ENCODE measurements at places on chromosomes 16 and 17.

- DNase-seq = no peak
These were observed 191.7 kb downstream of the C16orf95 start for GRCh38 chr16:87125206-87126155.

- no peak for DNase-seq
These were observed 519.3 kb downstream of the HAPSTR1 start for GRCh38 chr16:9610727-9611126.

DNA sequence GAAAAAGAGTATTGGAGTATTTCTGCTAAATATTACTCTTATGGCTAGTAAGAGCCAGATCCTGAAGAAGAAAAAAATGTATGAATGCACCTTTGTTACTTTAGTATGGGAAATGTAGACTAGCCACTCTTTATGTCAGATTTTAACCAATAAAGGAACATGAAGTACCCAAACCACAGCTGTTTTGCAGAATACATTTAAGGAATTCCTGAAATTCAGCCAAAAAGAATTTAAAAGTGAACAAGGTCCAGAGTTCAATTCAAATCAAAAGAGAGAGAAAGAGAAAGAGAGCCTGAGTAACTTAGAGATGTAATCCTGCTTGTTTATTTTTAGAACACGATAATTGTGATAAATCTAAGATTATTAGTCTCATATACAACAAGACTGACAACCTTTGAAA lies 1.2 kb downstream of the KCNJ16 start:
- DNase-seq = no peak

- no peak for DNase-seq
These were observed 536 bp downstream of the TMC6 start for GRCh38 chr17:78127888-78128550.

- DNase-seq = no peak
These were observed 9.9 kb downstream of the AHSP start for GRCh38 chr16:31537362-31538242.

- DNase-seq = no peak
These were observed 8.3 kb upstream of the SPPL2C start for GRCh38 chr17:45836047-45837044.

GRCh38 chr17:17051380-17051779 lies 9.1 kb downstream of the MPRIP start:
- DNase-seq = no peak

DNA sequence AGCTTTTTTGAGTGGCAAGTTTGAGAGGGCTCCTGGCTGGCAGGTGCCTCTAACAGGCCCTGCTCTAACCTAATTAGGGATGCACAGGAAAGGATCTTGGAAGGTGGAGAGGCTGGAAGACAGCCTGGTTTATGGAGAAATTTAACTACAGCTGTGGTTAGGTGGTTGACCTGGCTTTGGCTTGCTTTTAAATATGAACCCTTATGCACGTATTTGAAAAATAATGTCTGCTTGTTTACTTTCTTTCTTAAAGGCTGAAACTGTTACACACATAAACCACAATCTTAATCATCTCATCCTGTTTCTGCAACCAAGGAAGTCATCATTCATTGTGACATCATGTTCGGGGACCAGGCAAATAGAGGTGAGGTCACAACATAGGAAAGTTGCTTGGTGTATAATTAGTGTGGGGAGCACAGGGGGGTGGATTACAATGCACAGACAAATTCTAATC lies 23.1 kb upstream of the DHRS13 start:
- DNase-seq = peak; percentile 90

DNA sequence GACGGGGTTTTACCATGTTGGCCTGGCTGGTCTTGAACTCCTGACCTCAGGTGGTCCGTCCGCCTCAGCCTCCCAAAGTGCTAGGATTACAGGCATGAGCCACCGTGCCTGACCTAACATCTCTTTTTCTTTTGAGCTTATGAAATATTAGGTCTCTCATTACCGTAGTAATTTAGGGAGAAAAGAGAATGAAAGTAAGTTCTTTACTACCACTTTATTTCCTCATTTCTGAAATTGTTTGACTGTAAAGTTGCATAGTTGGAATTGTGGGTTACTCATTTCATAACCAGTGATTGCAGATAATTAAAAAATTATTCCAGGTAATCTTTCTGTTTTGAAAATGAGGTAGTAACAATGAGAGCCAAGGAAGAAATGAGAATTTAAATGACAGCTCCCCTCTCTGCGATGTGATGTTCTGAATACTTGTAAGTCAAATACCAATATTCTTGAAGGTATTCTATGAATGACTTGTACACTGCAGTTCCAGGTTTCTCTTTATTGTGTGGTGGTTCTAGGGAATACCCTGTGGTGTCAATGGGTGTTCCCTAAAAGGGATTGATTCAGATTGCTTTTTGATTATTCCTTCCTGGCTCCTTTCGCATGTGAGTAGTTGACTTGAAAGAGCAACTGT lies 28.3 kb downstream of the MAP2K4 start:
- no peak for DNase-seq

DNA sequence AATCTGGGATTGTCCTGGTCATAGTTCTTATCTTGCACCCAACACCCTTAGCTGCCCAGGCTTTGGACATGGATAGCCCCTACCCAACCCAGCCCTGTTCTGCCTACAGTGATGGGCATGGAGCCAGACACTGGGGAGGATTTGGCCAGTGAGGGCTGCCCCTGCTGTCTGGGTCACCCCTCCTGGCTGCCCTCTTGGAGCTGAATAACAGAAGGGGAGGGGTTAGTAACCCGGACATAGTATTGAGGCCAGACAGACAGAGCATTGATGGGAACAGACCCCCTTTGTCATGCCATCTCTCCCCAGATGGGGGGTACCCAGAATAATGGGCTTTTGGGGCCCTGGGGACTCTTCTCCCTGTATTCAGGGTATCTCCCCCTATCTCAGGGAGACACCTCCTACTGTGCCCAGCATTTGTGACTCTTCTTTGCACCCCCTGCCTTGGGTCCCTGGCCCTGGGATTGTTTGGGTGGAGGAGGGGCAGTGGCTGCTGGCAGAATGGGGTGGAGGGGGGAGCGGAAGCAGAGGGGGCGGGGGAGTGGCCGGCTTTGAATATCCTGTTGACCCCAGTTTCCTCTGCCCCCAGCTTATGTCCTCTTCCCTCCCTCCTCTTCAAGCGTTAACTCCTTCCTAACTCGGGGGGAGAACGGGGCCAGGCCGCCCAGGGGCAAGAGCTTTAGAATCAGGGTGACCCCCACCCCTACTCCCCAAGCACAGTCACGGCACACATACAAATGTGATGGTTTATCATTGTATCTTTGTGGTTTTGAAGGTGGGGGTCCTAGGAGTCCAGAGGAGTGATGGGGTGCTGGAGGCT lies 17.0 kb downstream of the GJD3 start:
- no peak for DNase-seq

DNA sequence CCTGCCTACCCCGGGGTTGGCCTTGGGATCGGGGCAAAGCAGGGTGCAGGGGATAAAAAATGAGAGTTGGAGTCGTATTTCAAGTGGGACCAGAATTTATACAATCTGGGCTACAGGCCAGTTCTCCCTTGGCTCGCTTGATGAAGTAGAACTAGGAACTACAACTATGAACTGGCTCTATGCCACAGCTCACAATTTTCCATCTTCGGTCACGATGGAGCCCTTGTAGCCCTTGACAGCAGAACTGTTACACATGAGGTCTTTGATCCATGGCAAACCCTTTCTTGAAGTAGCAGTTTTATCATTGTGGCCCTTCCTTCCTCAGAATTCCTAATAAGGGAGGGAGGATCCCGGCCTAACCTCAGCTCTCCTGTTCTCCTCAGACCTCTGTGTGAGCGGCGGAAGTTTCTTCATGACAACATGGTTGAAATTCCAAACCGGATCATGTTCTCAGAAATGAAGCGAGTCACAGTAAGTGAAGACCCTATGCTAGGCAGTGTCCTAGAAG lies 17.1 kb downstream of the LIG3 start:
- DNase-seq = no peak

DNA sequence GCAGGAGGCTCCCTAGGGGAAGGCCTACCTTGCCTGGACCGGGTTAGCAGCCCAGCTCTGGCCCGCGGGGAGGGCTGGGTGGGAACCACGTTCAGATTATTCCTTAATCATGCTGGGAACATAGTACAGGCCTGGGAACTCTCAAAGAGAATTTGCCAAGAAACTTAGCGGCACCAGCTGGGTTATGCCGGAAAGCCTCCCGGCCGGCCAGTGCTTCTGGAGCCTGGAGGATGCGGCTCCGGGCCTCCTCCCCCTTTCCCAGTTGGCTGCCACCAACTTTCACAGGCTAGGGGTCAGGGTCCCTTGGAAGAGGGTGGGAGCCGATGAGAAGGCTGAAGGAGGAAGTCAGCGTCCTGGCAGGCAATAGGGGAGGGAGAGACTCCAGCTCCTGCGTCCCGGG lies 10.8 kb downstream of the NGFR start:
- DNase-seq = no peak

DNA sequence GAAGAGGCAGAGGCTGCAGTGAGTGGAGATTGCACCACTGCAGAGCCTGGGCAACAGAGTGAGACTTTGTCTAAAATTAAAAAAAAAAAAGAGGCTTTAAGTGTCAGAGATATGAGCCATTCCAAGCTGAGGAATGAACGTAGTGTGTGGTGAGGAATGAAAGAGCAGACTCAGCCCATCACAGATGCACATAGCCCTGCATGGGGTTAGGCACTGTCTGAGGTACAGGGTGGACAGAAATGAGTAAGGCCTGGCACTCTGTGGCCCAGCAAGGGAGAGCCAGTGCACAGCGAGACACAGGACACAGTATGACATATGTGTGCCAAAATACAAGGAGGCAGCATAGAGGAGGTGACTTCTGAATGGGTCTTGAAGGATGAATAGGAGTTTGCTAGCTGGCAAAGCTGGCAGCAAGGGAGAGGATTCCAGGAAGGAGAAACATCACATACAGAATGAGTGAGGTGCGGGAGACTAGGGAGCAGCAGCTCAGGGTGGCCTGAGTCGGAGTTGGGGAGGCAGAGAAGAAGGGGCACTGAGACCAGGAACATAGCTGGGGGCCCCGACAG lies 8.7 kb upstream of the ZNF469 start:
- no peak for DNase-seq

GRCh38 chr17:51441431-51441830 lies 181.1 kb downstream of the UTP18 start:
- no peak for DNase-seq

DNA sequence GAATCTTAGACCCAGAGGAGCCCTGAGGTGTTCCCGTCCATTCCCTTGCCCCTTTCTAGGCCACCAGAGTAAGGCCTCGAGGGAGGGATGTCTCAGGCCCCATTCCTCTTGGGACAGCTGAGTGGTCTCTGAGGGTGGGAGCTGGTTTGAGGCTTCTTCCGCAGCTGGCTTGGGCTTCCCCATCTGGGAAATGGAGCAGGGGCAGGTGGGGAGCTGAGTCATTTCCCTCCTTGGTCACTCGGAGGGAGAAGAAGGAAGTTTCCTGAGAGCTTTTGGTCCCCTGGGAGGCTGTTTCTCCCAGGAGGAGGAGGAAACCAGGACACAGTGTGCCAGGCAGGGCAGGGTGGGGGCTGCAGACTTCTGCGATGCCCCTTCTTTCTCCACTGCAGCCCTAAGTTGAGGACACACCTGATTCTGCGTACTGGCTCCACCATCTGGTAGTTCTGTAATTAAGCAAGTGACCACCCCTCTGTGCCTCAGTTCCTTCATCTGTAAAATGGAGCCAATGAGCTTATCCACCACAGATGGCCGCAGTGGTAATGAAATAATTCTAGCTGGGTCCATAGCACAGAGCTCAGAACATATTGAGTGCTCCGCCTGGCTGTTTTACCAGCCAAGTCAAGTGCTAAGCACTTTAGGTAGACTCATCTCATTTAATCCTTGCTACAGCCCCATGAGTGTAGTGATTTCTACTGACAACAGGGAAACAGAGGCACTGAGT lies 1.6 kb upstream of the KCNJ12 start:
- DNase-seq = no peak

GRCh38 chr16:23394141-23394831 lies 58.7 kb downstream of the COG7 start:
- no peak for DNase-seq

- no peak for DNase-seq
These were observed 308.3 kb upstream of the CDH5 start for GRCh38 chr16:66058172-66058691.

DNA sequence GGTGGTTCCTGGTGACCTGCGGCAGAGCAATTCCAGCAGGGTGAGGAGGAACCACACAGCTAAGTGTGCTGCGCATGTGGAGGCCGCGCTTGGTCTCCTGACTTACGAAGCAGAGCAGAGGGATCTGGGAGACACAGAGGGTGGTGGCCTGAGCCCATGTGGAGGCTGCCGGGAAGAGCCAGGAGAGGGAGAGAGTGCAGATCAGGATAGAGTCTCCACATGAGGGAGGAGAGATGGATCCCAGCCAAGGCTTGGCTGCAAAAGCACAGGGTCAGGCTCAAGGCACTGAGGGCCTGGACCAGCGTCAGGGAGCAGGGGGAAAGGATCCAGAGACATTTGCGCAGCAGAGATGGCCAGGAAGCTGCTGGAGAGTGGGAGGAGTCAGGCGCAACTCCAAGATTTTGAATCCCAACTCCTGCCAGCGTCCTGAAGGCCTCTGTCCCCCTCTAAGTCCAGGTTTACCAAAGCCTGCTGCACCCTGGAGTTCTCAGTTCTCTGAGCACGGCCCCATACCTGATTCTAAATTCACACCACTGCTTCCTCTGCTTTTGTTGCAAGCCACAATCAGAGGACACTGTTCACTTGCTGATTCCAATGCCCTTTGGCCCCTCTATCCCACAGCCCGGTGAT lies 11.3 kb upstream of the MLLT6 start:
- no peak for DNase-seq

DNA sequence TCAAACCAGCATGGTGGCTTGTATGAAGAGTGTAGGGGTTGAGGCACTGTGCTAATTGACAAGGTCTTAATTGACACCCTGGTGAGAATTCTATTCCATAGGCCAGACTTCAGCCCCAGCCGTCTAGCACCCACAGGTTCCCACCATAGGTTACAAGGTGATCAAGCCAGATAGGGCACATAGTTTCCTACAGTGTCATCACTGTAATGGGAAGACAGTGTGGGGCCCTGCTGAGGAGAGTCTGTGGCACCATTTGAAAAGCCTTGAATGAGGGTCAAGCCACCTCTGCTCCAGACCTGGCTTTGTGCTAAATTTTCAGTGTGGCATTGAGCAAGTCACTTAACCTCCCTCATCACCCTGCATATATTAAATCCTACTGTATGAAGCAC lies 36.2 kb downstream of the YPEL2 start:
- DNase-seq = no peak

DNA sequence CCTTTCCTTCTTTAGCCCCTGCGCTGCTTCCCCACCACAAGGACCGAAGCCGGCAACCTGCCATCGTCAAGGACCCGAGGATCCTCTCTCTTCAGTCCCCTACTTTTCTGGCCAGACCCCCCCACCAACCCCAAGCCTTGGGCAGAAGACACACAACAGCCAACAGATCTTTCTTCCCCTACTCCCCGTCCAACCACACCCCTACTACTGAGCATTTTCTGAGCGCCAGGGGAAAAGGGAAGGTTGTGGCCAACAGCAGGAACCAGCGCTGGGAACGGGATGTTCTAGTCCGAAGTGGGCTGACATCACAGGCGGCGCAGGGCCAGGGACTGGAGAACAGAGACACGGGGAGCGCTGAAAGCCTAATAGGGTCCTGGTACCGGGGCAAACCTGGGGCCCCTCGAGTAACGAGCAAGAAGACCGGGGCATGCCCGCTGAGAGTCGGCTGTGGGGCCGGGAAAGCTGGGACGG lies 528 bp downstream of the PER1 start:
- no peak for DNase-seq
